Stimulated activated CD8-positive, alpha-beta memory T cell treated with anti-CD3 and anti-CD28 coated beads, Interleukin-15, amount 100 ng/mL, for 4 hours (primary cell): ENCODE measurements at places on chromosomes 16 and 17.

DNA sequence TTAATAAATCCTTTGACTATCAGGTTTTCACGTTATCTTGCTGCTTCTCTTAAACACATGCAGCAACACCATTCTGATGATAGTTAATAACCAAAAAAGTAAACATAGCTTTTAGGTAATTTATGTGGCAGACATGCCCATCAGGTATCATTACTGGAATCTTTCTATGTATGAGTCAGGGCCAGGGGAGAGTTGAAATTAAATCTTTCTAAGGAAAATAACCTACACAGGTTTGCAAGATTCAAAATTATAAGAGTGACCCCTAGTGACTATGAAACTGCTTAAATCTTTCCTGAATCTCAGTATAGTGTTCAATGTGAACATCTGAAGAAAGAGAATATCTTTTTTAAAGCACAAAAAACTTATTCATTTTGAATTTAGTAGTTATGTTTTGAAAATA lies 666.6 kb downstream of the CDH11 start:
- DNase-seq: no peak

- DNase-seq: peak; percentile 50
These were observed 10.9 kb downstream of the COPZ2 start for GRCh38 chr17:48026502-48027321.

DNA sequence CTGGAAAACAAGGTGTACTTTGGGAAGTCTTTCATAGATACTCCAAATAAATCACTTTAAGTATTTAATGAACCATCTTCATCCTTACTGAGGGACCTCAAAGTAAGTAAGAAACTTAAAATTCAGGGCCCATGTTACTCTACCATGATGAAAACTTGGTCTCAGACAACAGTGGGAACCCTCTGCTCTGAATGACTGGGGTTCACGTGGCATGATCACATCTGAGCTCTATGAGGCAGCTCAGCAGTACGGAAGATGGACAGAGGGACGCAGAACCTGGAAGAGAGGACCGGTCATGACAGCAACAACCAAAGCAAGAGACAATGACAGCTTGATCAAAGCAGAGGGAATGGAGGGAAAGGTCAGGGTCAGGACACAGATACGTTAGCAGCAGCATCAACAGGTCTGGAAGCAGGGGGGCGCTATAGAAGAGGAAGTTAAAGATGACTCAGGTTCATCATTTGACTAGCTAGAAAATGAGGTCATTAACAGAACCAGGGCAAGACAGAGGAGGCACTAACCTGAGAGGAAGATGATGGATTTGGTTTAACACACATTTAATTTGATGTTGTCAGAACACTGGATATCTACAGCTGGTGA lies 9.5 kb downstream of the XPO6 start:
- no peak for DNase-seq

DNA sequence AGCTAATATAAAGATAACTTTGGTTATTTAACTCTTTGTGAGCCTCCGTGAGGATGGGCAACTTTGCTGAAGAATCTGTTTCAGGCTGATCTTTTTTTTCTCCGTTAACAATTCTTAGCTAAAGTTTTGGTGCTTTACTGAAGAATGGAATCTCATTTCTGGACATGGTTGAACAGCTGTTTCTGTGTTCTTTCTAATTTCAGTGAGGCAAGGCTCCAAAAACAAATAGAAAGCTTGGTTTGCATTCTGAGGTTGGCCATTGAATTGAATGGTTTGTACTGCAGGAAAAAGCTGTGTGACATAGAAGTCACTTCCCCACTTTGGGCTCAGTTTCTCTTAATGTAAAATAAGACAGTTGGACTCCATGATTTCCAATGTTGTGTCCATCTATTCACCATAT lies 22.3 kb upstream of the HLF start:
- DNase-seq: no peak

DNA sequence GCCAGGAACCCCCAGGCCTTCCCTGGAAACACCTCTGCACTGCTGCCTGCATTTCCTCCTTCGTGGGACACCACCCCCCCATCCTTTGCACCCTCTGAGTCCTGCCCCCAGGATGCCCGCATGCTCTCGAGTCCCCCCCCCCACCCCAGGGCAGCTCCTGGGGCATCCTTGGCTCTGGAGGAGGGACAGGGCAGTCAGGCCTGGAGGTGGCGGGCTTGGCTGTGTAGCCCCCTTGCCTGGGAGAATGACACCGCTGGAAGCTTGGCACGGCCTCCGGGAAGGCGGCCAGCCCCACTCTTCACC lies 98.9 kb upstream of the GSE1 start:
- DNase-seq: no peak

- no peak for DNase-seq
These were observed 43.9 kb downstream of the MMD start for GRCh38 chr17:55377671-55378275.

DNA sequence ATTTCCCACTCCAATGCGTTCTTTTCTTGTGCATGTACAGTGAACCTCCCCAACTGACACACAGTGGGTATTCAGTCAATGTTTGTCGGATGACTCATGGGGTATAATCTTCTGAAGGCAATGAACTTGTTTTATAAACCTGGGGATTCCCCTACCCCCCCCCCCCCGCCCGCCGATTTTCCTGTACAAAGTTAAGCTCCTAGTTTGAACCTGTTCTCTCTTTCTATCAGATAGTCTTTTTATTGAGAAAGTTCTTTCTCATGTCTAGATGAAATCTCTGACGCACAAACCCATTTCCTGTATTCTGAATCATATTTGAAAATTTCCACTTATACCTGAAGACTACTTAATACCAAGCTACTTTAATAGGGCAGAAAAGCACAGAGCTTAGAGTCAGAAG lies 338.3 kb downstream of the CA10 start:
- DNase-seq: no peak

DNA sequence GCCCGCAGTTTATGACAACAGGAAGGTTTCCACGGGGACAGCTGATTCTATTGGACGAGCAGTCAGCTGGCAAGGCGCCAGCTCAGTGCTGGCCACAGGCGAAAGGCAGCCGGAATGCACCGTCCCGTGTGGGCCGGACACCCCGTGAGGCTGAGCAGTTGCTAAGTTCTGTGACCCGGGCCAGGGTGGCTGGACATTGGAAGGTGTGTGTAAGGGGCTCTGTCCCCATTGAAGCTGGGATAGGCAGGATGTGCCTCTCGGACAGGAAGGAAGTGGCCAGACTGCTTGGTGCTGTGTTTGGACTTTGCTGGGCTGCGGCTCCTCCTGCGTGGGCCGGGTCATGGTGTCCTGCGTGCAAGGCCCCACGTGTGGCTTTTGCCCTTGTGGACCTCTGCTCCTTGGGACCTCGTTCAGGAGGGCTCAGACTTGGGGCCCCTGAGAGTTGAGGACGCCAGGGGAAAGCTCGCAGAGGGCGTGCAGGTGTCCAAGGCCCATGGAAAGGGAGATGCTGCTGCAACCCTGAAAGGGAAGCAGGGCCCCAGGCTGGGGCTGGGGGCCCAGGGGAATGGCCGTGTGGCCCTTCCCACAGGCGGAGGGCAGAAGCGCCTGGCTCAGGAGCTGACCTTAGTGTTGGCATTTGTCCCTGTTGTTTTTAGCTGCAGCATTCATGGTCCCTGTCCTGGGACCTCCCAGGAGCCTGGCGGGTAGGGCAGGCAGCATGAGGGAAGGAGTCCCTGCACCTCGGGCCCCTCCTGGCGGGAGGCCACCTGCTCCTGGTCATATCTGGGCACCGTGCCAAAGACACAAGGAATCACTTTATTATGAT lies 10.0 kb downstream of the BAIAP2 start:
- DNase-seq: no peak

DNA sequence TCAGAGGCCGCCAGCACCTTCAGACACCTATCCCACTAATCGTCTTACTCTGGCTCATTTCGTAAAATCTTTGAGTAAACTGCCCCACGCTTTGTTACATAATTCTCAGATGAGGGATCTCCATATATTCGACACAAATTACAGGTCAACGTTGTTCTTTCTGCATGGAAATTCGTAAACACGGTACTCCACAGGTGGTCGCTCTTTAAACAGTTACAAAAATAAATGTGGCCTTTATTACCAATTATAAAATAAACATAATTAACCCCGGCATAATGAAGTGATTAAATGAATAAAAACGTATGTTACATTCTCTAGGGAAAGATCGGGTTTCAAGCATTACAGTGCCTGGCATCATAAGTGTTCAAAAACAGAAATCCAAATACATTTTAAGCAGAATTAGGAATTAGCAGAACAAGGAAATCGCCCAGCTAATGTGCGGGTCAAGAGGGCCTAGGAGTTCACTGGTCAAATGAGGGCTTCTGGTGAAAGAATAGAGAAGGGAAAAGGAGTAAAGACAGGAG lies 943 bp upstream of the PIP4K2B start:
- no peak for DNase-seq

DNA sequence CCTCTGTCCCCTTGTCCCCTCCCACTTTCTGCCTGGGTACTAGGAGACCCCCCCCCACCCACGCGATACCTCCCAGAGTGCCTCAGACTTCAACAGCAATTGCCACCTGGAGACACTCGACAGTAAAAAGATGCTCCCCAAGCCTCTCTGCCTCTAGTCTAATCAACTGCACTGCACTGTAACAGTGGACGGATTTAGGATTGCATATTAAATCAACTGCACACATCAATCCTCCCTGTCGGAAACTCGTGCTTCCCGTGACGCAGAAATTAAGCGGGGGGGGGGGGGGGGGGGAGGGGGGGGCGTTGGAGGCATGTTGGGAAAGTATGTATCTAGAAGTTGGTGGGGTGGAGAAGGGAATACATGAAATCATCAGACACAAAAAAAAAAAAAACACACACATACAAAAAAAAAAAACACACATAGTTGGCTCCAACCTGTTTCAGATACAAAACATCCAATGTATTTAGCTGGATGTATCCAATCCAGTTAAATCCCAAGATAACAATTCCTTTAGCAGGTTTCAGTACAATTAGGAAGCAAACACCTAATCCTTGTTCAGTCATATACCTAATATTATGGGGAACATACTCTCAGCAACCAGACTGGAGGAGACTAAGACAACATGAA lies 29.7 kb downstream of the FAM222B start:
- DNase-seq: no peak

DNA sequence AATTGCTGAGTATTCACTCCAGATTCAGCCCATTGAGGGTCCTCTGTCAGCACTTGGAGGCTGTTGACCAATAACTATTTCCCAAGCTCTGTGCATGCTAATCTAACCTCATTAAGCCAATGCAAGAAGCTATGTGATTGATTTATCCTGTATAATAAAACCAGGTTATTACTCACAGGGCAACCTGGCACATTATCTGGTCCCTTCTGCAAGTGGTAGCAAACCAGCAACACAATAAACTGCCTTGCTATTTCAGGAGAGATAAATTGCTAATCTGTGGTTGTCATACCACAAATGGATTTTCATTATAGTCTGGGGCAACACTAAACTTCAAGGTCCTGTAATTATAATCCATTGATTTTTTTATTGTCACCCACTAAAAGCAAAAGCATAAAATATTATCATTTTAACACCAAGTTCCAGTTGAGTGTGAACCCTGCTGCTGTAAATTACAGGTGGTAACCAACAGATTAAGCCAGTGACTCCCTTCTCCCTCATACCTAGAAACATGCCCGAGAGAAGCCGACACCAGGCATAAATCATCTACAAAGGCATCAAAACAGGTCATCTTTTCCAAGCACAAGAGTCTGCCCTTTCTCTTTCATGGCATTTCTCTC lies 51.1 kb upstream of the SOX9 start:
- DNase-seq: no peak

GRCh38 chr17:19331134-19331533 lies 31.4 kb downstream of the B9D1 start:
- DNase-seq: no peak

- no peak for DNase-seq
These were observed 5.0 kb downstream of the CAMKK1 start for GRCh38 chr17:3887804-3888203.

DNA sequence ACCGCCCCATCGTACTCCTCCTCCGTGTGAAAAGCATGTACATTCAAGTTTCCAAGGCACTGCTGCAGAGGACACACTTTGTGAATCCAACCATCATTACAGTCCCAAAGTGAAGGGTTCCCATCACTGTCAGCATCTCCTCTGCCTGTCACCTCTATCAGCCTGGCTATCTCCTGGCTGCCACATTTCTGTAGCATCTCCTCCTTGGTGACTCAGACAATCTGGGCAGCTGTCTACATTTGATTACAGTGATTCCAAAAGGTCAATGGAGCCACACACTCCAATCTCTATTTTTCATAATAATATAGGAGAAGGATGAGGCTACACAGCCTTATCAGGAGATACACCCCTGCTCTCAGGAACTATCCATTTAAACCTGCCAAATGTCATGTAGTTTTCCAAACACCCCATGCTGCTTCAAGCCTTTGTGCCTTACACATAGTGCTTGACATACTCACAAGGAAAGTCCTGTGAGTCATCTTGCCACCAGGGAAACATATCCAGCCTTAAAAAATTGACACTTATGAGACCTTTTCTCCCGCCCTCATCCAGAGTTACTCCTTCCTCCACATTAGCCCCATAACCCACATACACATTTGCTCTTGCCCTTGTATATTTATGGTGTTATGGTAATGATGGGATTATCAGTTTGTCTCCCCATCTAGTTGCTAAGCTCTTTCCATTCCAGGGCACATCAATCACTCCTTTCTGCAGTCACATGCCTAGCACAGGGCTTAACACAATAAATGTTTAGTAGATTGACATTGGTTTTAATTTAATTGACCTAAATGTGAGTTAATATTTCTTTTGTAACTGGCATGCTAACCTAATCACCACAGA lies 250.1 kb upstream of the CDH5 start:
- no peak for DNase-seq

- DNase-seq: no peak
These were observed 163.5 kb downstream of the COPRS start for GRCh38 chr17:31695456-31696090.

GRCh38 chr17:50426814-50427787 lies 1.1 kb downstream of the ACSF2 start:
- DNase-seq: no peak

- DNase-seq: no peak
These were observed 77.3 kb downstream of the ZDHHC7 start for GRCh38 chr16:84933774-84934631.

DNA sequence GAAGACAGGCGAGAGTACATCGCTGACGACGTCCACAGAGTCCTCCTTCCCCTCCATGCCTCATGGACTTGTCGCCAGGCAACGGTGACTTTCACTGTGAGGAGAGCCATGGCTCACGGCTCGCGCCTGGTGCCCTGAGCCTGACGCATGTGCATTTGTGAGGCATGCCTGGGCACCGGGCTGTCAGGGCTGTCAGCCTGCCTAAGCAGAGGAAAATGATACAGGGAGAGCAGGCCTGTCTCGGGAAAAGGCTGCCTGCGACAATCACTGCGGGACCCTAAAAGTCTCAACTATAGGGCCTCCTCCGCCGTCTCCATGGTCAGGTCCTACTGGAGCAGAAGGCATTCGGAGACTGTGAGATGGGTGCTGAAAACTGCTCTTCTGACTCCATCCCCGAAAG lies 135.5 kb upstream of the WSB1 start:
- DNase-seq: no peak
